ENCODE measurements at places on chromosomes 6 and 20.

DNA sequence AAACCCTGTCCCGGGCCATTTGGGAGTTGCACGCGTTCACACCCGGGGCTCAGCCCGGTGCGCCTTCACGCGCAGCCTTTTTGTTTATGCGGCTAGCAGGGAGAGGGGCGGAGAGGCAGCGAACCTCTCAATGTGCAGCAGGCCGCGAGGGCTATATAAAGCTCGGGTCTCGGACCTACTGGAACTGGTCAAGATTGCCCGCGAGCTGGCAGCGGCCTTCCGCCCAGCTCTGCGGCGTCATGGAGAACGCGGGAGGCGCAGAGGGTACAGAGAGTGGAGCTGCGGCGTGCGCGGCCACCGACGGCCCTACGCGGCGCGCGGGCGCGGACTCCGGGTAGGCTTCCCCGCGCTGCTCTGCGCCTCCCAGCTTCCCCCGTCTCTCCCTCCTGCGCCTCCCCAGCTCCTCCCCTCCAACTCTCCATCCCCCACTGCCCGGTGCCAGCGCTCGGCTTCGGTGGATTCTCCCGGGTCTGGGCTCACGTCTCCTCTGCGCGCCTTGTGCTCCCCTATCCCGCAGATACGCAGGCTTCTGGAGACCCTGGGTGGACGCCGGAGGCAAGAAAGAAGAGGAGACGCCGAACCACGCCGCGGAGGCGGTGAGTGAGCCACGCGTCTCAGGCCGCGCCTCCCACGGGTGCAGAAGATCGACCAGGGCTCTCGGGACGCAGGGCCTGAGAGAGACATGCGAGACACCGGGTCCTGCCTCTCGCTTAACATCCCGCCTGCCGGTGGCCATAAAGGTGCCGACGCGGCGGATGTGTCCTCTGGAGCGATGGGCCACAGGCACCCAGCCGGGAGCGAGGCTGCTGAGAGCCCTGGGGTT lies at the start of gene RIPPLY2:
RIPPLY2 (plus strand) TSS at position 183 of the 823 bp plus-strand sequence; CDS start at position 240, 57 bp downstream.
- DNase-seq = peak; percentile 7

DNA sequence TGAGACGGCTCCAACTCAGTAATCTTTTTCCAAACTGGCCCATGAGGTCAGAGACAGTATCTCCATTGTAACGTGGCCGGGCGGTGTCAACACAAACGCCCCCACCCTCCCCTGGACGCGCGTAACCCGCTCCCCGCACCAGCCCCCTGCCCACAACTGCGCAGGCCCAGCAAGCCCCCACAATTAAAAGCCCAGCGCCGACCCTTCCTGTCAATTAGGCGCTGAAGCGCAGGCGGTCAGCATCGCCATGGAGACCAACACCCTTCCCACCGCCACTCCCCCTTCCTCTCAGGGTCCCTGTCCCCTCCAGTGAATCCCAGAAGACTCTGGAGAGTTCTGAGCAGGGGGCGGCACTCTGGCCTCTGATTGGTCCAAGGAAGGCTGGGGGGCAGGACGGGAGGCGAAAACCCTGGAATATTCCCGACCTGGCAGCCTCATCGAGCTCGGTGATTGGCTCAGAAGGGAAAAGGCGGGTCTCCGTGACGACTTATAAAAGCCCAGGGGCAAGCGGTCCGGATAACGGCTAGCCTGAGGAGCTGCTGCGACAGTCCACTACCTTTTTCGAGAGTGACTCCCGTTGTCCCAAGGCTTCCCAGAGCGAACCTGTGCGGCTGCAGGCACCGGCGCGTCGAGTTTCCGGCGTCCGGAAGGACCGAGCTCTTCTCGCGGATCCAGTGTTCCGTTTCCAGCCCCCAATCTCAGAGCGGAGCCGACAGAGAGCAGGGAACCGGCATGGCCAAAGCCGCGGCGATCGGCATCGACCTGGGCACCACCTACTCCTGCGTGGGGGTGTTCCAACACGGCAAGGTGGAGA lies at the start of the genes HSPA1A and HSPA1L:
HSPA1A (plus strand) TSS at position 519 of the 814 bp plus-strand sequence; CDS start at position 733, 214 bp downstream.
HSPA1L (minus strand) TSS at position 259 of the 814 bp plus-strand sequence. CDS start 3,311 bp downstream, outside the sequence.
- no peak for DNase-seq

- peak; percentile 78 for DNase-seq
Measured at GRCh38 chr20:36604952-36605398, 604 bp upstream of the RAB5IF start.

- DNase-seq = no peak
Measured at GRCh38 chr6:169097381-169097959, 156.2 kb downstream of the THBS2 start.

DNA sequence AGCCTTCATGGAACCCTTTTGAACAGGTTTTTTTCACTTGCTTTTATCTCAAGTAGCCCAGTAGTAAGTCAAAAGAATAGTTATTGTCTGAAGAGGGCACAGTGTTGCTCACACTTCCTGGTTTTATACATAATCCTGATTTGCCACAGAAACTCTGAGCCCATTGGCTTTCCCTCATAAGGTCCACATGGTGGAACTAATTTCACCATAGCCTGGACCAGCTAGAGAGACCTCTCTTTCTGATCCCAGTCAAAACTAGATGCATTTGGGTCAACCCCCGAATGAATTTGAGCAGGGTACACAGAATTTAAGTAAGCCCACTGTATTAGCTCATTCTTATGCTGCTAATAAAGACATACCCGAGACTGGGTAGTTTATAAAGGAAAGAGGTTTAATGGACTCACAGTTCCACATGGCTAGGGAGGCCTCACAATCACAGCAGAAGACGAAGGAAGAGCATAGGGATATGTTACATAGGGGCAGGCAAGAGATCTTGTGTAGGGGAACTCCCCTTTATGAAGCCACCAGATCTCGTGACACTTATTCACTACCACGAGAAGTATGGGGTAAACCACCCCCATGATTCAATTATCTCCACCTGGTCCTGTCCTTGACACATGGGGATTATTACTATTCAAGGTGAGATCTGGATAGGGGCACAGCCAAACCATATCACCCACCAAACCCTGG lies 6.2 kb downstream of the RWDD2A start:
- DNase-seq = no peak

DNA sequence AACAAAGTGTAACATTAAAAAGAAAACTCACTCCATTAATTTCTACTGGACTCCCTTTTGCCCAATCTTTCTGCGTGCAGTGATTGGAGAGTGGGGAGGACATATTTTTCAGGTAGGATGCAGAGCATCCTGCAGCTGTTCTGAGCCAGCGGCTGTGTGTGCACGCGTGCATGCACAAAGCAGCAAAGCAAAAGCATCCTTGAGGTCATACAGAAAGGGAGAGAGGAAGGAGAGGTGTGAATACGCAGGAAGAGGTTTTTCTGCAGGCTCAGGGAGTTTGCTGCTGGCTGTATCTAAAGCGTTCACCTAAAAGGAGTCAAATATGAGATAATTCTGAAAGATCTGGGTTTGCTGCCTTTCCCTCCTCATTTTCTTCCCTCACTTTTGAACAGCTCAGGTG lies 108.4 kb downstream of the HUS1B start:
- no peak for DNase-seq

DNA sequence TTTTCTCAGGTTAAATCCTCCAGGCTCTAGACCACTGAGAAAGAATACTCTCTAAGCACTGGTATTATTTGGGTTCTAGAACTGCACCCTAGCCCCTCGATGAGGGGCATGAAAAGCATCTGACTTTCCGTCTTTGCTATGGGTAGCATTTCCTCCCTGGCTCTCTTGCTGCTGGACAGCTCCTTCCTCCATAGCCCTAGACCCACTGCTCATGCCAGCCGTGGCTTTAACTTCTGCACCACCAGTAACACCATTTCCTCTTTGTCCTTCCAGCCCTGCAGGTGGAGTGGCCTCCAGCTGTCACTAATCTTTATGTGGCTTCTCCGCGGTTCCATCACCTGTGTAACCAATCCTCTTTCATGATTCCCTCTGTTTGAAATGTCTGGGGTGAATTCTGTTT lies 194.9 kb downstream of the SCP2D1 start:
- no peak for DNase-seq

- peak; percentile 64 for DNase-seq
Measured at GRCh38 chr6:35731414-35731735, 5.5 kb upstream of the ARMC12 start.

DNA sequence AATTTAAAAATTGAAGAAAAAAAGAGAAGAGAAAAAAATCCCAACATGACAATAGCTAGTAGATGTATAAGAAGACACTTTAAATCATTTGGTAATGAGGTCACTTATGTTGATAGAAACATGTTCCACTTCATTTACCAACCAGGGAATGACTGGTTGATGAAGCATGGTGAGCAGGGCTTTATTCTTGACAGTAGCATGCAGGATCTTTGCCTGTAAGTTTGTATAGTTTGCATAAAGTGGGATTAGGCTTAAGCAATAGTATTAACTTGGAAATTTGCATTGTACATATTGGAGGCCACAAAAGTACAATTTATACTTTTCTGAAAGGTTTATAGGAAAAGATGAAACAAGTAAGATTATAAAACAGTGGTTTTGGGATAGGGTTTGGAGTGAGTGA lies 67.0 kb downstream of the NOX3 start:
- DNase-seq = no peak

DNA sequence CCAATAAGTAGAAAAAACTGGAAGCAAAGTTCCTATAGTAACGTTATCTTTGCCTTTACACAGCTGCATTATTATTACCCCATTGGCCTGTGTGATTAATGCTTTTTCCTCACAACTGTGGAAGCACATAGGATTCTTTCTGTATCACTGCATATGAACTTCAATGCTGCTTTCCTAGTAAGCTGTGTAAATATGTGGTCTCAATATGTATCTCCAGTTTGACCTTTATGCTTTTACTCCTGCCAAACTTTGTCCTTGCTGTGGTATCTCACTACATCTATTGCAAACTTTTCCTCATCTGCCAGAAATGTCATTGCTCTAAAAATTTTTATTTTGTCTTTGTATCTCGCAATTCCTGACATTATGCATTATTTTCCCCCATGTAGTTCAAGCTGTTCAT lies 168.6 kb downstream of the ZFAND3 start:
- DNase-seq = no peak

GRCh38 chr6:96926425-96926824 lies 1.9 kb downstream of the KLHL32 start:
- no peak for DNase-seq

DNA sequence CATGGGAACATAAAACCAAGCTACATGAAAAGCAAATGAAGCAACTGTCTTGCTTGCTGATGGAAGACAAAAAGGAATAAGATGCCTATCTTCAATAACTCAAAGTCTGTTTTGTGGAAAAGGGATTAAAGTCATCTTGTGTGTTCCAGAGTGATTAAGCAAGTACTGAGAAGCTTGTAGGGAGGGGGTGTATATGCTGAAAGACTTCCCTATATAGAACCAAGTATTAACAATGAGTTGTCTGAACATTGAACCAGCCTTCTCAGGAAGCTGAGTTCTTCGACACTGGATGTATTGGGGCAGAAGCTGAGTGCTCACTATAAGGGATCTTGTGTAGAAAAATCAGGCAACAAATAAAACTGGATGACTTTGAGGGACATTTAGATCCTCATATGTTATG lies 451.8 kb downstream of the CD83 start:
- DNase-seq = no peak

GRCh38 chr20:32585011-32585585 lies at the start of gene NOL4L:
Gene NOL4L (minus strand): TSS chr20:32585333. CDS start chr20:32584890, 443 bp downstream.
- no peak for DNase-seq

DNA sequence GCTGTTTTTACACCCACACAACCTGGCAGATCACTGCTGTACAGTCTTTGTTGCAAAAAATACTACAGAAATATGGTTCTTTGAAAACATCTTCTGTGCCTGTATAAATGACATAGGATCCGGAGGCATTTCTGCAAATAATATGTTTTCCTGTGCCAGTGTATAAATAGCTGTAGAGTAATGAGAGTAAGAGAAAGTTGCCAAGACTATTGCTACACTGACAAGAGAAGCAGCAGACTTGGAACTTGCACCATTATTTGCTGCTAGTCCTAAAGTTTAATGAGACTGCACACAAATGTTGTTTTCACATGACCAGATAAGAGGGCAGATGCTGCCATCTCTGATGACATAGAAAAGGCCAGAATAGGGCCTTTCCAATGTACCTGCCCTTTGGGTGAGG lies 50.0 kb upstream of the DTNBP1 start:
- DNase-seq = no peak

DNA sequence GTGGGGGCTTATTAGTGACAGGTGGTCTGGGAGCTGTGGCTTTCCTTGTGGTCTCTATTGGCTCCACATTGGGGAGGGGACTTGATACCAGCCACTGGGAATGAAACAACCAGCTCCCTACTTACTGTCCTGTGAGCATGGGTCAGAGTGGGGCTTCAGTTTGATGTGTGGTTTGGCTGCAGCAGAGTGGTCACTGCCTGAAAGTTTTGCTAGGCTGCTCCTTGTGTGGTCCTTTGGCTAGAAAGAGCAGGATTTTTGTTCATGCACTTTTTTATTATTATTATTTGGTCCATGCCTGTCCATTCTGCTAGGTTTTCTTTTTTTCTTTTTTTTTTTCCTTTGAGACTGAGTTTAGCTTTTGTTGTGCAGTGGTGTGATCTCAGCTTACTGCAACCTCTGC lies 7.5 kb upstream of the TMEM14B start:
- no peak for DNase-seq

DNA sequence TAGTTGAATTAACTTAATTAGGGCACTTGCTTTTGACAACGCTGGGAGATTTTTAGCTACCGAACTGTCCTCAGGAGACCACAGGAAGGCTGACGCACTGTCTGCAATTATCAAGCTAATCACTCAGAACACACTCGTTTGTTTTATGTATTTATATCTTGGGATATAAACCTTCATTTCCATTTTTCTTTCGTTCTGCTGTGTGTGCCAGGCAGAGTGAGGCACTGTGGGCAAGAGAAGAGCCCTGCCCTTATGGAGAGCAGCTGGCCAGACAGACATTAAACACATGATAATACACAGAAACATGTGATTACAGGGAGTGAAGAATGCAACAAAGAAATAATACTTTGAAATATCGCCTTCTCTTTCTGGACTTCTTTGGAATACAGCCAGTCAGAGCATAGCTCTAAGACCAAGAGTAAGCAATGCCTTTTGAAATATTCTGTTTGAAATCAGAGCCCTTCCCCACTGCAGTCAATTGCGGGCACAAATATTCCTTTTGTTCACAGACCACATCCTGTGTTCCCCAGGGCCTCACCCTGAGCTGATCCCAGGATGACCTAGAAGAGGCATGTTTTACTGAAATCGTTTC lies 96.8 kb downstream of the ANKRD60 start:
- no peak for DNase-seq

DNA sequence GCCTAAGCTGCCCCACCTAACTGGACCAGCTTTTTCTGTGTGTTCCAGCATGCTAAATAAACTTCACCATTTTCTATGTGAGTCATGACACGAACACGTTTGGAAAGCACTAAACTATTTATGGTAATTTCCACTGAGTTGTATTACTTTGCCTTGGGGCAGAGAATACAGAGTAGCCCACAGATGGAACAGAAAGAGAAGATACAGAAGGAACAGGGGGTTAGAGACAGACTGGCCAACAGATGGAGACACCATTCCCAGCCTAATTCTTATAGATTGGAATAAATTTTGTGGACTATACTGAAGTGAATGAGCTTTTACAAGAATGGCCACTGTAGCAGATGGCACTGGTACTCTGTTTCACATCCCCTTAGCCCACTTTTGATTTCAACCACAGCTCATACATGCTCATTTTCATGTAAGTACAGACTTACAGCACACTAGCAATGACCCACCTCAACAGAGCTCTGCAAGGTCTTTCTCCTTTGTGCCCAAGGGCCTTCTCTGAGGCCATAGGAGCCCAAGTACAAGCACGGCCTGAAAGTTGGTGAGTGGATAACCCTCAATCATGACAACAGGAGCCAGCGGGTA lies 13.1 kb upstream of the NT5DC1 start:
- no peak for DNase-seq

GRCh38 chr6:146592451-146592850 lies 6.3 kb upstream of the ADGB start:
- DNase-seq = no peak

- no peak for DNase-seq
Measured at GRCh38 chr6:47144306-47144705, 102.2 kb upstream of the ADGRF1 start.

- DNase-seq = no peak
Measured at GRCh38 chr20:24690408-24690807, 221.0 kb downstream of the SYNDIG1 start.
